ENCODE measurements at places on chromosomes 2 and 18.

- DNase-seq: no peak
Observed at GRCh38 chr2:169093535-169093934, 24.2 kb downstream of the DHRS9 start.

DNA sequence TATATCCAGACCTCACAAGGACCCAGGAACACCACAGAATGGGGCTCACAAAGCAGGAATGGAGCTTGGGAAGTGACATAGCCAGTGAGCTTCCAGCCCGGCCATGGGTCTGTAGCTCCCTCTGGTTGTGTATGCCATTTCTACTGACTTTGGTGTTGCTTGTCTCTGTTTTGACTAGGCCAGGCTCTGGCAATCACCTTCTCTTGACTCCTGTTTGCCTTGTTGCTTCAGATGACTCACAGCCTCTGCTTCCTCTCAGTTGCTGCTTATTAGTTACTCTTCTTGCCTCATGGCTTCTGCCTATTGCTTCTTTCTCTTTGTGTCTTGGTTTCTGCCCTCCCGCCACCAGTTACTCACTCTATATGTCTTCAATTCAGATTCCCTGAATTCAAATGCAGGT, 15.8 kb upstream of the IER3IP1 start:
- no peak for DNase-seq

DNA sequence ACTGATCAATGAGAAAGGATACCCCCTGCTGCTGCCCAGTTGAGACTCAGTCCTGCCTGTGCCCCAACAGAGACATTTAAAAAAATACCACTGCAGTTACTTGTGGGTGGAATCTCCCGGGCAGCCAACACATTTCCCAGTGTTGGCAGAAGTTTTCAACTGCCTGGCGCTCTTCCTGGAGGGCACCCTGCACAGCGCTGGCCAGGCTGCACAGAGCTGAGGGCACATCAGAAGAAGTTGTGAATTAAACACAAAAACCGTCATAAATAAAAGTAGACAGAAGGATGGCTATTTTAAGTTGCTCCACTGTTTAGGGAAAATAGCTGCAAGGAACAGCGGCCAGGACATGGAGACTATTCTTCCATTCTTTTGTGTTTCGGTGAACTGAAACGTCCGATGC, 110.2 kb upstream of the THOC1 start:
- no peak for DNase-seq

DNA sequence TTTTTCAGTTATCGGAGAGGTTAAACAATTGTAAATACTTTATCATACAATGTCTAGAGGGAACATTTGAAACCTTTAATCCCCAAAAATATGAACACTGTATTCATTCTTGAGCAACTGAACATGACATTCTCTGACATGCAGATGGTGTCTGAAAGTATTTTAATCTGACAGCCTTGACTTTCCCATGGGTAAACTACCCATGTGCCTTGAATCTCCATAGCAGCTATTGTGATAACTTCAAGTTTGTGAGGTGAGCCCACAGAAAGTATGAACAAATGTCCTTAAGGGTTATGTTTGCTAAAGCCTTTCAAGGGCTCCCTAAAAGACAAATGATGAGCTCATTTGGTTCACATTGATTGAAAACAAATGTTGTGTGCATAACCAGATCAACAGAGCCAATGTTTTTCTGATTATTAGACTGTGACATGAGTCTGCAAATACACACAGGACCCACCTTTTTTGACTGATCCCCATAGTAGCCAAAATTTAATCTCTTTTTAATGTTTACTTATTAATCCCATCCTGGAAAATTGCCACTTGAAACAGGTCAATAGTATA, 1326.0 kb downstream of the LRP1B start:
- no peak for DNase-seq

GRCh38 chr2:231533086-231533776, 3.0 kb upstream of the NMUR1 start:
- DNase-seq: no peak

- no peak for DNase-seq
Observed at GRCh38 chr2:241689306-241689705, 2.7 kb upstream of the DTYMK start.

- DNase-seq: no peak
Observed at GRCh38 chr18:5309888-5310470, 14.5 kb upstream of the ZBTB14 start.

DNA sequence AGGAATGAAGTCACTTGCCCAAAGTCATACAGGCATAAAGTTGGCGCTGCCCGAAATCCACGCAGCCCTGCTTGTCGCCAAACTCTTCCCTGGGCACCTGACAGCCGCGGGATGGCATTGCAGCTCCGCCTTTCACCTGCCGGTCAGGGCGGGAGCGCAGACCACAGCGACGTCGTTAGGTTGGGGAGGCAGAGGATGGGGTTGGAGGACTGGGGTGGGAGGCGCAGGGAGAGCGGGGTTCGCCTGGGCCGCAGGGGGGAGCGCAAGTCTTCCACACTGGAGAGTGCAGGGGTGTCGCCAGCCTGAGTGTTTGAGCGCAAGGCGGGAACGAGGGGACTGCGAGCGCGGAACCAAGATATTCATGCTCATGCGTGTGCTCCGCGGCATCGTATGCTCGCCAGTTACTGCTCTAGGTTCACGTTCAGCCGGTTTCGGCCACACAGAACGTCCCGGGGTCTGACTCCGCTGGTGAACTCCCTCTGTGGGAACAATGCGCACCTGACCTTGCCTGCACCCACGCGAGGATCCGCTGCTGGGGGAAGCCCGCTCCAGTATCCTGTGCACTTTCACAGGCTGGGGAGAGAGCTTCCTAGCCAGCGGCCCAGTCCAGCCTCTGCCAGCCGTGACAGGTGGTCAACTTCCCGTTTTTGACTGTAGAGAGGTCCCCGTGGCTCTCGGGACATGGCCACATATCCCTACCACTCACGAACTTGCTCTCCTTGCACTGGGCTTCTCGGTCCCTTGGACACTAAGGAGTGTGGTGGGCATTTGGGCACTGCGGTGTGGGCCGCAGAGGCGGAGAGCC, 767 bp upstream of the NPPC start:
- DNase-seq: no peak

DNA sequence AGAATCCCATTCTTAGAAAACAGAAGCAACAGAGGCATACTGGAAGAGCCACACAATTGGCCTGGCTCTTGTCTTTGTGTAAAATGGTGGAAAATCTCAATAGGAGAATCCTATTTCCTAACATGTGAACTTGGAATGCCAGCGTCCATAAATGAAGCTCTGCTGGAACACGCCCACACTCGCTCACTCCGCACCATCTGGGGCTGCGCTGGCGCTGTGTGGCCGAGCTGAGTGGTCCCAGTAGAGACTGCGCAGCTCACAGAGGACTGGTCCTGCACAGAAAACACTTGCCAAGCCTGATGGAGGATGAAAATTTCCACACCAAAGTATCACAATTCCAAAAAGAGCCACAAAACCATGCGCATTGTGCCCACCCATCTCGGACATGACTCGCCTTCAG, 56.2 kb downstream of the PXDN start:
- no peak for DNase-seq

GRCh38 chr2:180630756-180631155, 349.6 kb upstream of the UBE2E3 start:
- no peak for DNase-seq

GRCh38 chr2:88329815-88330603, 122.5 kb downstream of the FOXI3 start:
- DNase-seq: no peak

- no peak for DNase-seq
Observed at GRCh38 chr2:64635976-64636911, 17.5 kb downstream of the SERTAD2 start.

GRCh38 chr2:20781656-20782265, 41.1 kb downstream of the LDAH start:
- no peak for DNase-seq

DNA sequence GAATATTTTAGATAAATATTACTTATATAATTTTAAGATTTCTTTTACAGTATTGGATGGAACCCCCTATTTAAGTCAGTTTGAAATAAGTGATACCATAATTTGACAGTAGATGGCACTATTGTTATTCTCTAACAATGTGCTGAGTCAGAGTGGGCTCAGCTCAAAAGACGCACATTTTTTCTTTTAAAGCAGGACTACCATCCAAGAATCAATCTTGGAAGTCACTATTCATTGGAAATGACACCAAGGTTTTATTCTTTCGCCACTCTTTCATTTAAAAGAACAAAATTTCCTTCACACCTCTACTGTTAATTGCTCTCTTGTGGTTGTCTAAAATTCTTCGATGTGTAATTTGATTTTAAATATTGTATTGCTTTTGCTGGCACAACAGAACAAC, 32.6 kb upstream of the SPAG16 start:
- peak; percentile 30 for DNase-seq

DNA sequence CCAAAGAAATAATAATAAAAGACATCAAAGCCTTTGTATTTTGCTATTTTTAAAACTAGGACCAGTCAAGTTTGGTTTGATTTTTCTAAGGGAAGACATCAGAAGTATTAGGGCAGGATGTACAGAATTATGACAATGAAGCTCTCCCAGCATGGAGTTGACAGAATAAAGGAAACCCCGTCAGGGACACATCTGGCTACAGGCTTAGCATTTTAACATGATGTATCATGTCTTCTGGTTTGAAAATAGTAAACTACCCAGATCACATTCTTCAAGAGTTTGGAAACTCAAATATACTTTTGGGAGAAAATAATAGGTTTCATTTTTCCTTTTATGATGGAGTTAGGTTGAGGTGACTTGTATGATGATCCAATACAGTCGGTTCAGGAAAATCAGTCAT, 552.0 kb upstream of the CDH2 start:
- no peak for DNase-seq

- no peak for DNase-seq
Observed at GRCh38 chr18:3383381-3383915, 66.5 kb upstream of the TGIF1 start.

- no peak for DNase-seq
Observed at GRCh38 chr18:9148203-9148552, 11.6 kb downstream of the ANKRD12 start.

GRCh38 chr18:26804519-26804918, 61.0 kb downstream of the AQP4 start:
- no peak for DNase-seq

GRCh38 chr2:105775809-105776559, 31.3 kb downstream of the NCK2 start:
- no peak for DNase-seq

GRCh38 chr2:39515273-39515896, 78.3 kb upstream of the MAP4K3 start:
- no peak for DNase-seq

- no peak for DNase-seq
Observed at GRCh38 chr18:56158676-56159075, 479.7 kb downstream of the TXNL1 start.

DNA sequence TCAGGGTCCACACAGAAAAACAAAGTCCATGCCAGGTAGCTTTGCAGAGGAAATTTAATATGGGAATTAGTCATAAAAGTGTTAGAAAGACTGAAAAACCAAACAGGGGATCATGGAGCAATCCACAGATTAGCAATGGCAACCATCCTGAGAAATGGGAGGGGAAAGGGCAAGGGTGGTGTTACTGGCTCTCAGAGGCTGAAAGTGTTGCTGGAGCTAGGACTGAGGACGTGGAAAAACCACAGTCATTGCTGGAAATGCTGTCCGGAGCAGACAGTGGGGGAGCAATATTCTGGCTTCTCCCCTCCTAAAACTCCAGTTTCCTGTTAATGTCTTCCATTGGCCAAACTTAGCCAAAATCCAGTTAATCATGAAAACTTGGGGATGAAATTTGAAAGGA, 172.4 kb downstream of the ZBTB7C start:
- DNase-seq: no peak

DNA sequence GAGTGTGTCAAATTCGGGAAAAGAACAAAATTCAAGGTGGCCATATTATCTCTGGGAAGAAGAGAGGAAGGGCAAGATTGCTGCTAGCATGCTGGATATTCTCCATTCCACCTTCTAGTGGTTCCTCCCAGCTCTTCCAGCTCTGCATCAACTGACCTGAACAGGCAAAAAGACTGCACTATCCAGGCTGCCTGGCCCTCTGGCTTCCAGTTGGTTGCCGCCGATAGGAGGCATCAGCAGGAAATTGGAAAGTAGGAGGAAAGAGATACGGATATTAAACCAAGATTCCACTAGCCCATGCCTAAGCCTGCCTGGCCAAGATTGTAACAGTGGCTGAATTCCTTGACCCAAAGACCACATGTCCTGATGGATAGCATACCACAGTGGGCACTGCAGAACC, 1.7 kb upstream of the RTTN start:
- no peak for DNase-seq

DNA sequence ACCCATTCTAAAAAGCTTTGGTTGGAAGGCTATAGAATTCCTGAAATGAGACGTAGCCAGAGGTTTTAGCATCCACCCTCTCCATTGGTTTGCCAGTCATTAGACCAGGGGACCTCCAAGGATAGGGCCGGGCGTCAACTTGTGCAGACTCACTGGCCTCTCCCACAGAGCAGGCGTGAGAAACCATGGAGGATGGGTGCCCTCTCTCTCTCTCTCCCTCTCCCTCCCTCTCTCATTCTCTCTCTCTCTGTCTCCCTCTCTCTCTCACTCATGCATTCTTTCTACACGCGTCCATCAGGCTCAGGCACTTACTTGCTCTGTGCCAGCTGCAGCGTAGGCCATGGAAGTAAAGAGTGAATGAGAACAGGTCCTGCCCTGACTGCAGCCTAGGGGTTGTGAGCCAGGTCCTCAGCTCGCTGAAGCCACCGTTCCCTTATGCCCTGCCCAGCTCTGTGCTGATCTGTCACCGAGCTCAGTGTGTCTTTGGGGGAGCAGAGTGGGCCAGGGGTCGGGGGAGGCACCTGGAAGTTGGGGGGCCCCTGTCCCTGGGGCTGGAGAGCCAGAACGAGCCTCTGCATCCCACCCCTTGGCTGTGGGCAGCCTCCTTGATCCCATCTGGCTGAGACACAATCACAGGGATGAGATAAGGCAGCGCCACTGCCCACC, 304.4 kb upstream of the HS6ST1 start:
- DNase-seq: no peak

- DNase-seq: no peak
Observed at GRCh38 chr2:30454571-30454970, 7.5 kb downstream of the LCLAT1 start.

DNA sequence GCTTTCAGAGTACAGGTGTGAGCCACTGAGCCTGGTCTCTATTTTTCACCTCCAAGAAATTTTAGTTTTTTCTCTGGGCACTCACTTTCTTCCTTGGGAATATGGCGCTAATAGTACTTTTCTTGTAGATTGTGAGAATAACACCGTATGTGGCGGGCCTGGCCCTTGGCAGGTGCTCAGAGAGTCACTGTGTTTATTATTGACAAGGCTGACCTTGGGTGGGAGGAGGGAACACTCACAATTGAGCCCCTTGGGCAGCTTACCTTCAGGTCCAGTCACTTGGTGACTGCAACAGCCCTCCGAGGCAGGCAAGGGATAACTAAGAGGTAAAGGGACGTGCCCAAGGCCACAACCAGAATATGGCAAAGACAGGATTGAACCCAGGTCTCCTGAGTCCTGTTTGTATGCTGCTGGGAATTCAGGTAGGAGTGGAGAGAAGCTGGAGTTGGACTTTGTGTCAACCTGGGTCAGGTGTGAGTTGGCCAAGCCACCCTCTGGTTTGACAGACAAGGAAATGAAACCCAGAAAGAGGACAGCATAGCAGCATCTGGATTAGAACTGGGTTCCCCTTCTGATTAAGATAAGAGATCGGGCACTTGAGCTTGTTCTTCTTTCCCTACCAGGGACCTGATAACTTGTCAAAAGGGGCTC, 2.8 kb upstream of the STK25 start:
- no peak for DNase-seq

- no peak for DNase-seq
Observed at GRCh38 chr18:14925281-14925709, 177.3 kb downstream of the ANKRD30B start.

- no peak for DNase-seq
Observed at GRCh38 chr2:121849236-121849635, 93.8 kb downstream of the TSN start.

GRCh38 chr18:42534313-42534712, 579.3 kb downstream of the PIK3C3 start:
- DNase-seq: no peak

All from NCI-H1092 (cell line).